ENCODE measurements at places on chromosomes 2 and 18.

DNA sequence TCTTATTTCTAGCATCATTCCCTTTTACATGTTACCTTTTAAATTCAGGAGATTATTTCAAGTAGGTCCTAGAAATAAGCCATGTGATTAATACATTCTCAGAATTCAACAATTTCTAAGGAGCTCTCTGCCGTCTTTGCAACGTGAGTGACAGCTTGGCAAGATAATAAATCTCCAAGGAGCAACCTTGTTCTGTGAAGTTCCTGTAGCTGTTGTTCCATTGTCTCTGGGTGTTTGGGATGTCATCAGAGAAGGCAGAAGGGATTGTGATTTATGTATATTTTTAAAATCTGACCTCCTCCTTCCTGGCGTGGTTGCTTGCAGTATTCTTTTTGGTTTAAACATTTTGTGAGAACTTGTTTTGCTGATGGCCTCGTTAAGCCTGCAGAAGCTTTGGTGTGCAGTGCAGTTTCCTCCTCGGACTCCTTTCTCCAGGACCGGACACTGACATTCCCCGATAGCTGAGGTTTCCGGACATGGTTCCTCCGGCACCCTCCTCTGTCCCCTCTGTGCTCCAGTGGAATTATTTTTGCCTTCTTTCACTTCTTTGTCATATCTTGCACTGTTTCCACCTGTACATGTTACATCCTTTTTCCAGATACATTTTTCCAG is 33.7 kb downstream of the RAMP1 start:
- DNase-seq: no peak

GRCh38 chr2:48993576-48993975 is 160.7 kb downstream of the FSHR start:
- DNase-seq: no peak

DNA sequence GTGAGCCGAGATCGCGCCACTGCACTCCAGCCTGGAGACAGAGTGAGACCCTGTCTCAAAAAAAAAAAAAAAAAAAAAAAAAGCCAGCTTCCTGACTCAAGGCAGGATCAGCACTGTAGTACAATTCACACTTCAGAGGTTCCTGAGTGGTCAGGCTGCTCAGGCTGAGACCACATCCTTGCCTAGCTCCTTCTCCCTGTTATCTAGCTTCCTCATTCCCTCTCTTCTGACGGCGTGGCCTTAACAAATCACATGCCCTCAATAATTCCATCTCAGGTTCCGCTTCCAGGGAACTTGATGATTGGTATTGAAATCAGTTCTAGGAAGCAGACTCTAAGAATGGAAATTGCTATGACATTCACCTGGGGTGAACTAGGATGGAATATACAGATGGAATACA is 29.8 kb upstream of the KDM3A start:
- DNase-seq: no peak

- DNase-seq: no peak
Observed at GRCh38 chr2:88753833-88754584, 62.5 kb downstream of the RPIA start.

GRCh38 chr2:236163471-236164200 is 4.5 kb downstream of the GBX2 start:
- no peak for DNase-seq

- DNase-seq: no peak
Observed at GRCh38 chr2:140122001-140122400, 1341.8 kb upstream of the NXPH2 start.

- DNase-seq: no peak
Observed at GRCh38 chr2:98088261-98088660, 1.3 kb downstream of the VWA3B start.

GRCh38 chr2:158745067-158745865 is 49.9 kb upstream of the DAPL1 start:
- peak; percentile 19 for DNase-seq

DNA sequence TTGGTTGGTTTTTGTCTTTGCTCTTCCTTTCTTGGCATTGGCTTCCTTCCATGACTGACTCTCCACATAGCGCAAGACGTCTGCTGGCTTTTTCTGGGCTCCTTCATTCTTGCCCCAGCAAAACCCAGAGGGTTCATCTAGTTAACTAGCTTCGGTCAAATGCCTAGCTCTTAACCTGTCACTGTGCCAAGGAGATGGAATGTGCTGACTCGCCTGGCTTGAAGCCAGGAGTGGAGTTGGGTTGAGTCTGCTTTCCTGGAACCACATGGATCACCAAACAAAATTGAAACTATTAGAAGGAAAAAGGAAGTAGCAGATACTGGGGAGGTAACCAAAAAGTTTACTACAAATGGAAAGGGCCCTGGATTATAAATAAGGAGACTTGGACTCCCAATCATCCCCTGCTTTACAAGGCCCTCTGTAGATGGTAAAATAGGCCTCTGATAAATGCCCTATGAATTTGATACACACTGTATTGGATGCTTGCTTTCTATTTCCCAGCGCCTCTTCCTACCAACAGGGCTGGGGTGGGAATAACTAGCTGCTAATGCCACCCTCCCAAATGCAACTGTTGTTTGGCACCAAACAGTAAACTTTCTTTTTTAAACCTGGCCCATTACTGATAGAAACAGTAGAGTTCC is 11.3 kb downstream of the MALT1 start:
- no peak for DNase-seq

DNA sequence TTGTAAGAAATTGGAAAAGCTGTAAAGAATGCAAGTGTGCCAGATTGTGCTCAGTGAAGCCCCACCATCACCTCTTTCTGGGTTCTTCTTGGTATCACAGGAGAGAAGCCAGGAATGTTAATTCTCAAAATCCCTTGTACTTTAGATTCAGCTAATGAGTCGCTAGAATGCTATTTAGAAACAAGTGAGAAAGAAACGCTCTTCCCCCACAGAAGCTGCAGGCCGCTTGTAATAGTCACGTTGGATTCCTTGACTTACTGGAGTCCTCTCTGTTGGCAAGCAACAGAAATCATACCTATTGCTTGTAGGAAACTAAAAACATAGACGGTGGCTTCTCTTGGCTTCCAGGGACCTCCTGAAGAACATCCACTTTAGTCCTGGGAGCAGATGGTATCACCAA is 375.6 kb upstream of the LRATD1 start:
- DNase-seq: no peak

- DNase-seq: no peak
Observed at GRCh38 chr2:153474876-153475435, 3.6 kb downstream of the RPRM start.

GRCh38 chr18:59517446-59518165 is 158.5 kb upstream of the LMAN1 start:
- no peak for DNase-seq

DNA sequence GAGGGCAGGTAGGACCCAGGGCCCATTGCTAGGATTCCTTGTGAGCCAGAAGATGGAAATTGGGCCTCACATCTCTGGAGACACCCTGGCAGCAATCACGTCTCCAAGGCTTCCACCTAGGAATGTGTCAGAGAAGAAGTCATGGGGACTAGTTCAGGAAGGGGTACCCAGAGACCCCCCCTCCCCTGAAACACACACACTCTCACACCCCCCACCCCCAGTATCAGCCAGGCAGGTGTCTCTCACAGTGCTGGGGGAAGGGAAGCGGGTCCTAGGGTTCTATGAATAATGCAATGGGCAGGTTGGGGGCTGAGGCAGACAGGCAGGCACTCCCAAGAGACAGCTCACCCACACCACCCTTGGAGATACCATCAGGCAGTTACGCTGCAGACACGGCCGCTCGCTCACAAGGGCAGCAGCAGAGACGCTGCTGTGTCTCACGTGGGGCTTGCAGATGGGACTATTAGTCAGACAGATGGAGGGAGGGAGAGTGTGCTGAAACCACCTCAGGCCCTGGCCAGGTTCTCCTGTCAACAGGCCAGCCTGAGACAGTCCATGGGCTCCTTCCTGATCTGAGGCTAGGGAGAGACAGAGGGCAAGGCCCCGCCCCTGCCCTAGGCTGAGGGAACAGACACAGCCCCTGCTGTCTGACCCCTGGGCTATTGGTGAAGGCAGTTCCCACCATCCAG is 134.6 kb downstream of the CYP26B1 start:
- DNase-seq: no peak

DNA sequence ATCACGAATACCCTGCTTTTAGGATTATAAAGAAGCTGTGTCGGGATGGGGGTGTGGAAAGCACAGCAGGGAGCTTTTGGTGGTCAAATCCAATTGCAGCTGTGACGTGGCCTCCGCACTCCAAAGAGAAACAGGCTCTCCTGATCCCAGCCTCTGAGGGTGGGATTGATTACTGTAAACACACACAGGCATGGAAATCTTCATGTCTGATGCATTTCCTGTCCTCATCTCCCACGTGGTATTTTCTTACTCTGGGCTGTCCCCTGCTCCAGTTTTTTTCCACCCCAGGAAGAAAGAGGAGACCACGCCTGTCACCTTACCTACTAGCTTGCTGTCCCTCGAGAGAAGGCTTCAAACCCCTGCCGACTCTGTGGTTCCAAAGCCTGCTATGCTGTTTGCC is 22.7 kb downstream of the RNF152 start:
- no peak for DNase-seq

GRCh38 chr2:47640356-47640755 is 142.6 kb upstream of the MSH6 start:
- no peak for DNase-seq

DNA sequence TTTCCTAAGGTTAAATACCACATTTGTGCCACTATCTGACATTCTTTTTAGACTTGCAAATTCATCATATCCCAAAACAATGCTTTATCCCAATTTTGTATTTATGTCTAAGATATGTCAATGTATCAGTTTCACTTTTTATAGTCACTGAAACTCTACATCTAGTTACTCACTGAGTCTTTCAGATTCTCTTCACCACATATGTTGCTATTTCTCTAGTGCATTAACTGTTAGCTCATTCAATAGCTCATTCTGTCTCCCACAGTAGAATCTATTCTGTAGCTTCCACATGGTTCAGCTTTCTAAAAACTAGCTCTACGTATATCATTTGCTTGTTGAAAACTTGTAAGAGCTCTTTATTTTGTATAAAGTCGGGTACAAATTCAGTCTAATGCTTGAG is 1420.6 kb upstream of the NXPH2 start:
- DNase-seq: no peak

- DNase-seq: no peak
Observed at GRCh38 chr2:57515366-57515765, 531.2 kb upstream of the VRK2 start.
